ENCODE measurements at places on chromosomes 5 and 9. TPM values are rescaled to one million over a fixed set of nuclear protein-coding genes. Genes with fewer than 3 reads are reported as not detected.

DNA sequence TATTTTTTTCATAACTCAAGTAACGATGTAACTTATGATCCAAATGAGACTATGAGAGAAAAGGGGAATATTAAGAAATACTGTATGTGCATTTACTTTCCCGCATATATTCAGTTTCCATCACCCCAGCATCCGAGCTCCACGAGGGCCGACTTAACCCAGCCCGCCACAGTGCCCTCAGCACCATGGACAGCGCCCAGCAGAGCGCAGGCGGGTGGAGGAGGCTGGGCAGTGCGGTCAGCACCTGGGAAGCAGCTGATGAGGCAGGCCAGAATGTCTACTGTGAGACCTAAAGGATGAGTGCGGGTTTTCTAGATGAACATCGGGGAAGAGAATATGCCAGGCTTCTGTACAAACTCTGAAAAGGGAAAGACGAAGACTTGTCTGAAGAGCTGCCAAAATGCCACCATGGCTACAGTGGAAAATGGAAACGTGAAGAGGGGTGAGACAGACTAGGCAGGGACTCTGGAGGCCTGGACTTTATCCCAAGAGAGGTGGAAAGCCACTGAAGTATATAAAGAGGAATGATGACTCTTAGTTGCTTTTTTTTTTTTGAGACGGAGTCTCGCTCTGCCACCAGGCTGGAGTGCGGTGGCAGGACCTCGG, 34.5 kb upstream of the MED27 start:
- H3K27me3 ChIP-seq, result peaks cover 65% of the 10 kb centered on the region
- H3K4me1 ChIP-seq, result no peaks in the 10 kb centered on the region
- no peak overlapping the region for H3K4me3 ChIP-seq
- H3K36me3 ChIP-seq, result no peaks in the 10 kb centered on the region
- DNase-seq, result no peak

DNA sequence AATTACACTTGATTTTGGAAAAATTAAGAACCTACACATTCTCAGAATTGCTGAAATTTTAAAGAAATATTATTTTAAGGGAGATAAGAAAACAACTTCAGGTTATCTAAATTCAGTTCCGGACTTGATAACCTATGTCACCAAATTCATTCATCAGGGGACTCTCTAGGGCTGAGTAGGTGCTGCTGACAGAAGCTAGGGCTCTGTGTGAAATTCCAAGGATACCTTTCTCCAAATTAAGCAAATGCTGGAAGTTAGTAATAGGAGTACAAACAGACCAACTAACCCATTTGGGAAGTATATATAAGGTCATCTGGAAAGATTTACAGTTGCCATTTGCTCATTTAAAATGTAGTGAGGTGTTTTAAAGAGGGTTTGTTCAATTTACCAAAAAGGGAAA, 84.3 kb downstream of the SMIM23 start:
- no peak overlapping the region for H3K27ac ChIP-seq
- H3K4me3 ChIP-seq, result no peak overlapping the region
- H3K4me1 ChIP-seq, result no peaks in the 10 kb centered on the region
- no peak for DNase-seq

- no peak for DNase-seq
- no peaks in the 10 kb centered on the region for H3K36me3 ChIP-seq
- H3K4me1 ChIP-seq, result peaks cover 2% of the 10 kb centered on the region
- no peak overlapping the region for H3K27ac ChIP-seq
- no peak overlapping the region for H3K4me3 ChIP-seq
Observed at GRCh38 chr5:124980163-124980941, 233.9 kb upstream of the ZNF608 start.

DNA sequence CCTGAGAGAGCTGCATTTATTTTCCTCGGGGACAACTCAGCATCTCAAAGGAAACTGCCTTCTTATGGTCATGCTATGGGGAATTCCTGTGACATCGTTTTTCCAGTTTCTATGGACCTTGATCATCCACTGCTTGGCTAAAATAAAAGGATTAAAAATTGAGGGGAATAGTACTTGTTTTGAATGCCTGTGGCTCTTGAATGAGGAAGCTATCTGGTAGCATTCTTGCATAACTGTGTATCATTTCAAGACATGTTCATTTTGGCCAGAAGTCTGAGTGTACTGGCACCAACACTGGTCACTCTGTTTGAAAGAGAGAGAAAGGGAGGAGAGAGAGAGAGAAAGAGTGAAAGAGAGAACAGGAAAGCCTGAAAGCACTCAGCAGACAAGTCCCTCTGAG, 116.7 kb downstream of the DOCK2 start:
- no peaks in the 10 kb centered on the region for H3K4me1 ChIP-seq
- H3K36me3 ChIP-seq, result no peaks in the 10 kb centered on the region
- no peak overlapping the region for H3K27ac ChIP-seq
- no peak for DNase-seq

The FAM78A gene
- 3.4 TPM for total RNA-seq

The IL13 gene
- total RNA-seq, result not detected

The CANX gene
- total RNA-seq, result 766 TPM

The TTC39B gene
- 7.4 TPM for total RNA-seq

Measured in HCT116 (cell line).